ENCODE measurements at places on chromosomes 13 and 19. TPM values are rescaled to one million over a fixed set of nuclear protein-coding genes. Genes with fewer than 3 reads are reported as not detected.

DNA sequence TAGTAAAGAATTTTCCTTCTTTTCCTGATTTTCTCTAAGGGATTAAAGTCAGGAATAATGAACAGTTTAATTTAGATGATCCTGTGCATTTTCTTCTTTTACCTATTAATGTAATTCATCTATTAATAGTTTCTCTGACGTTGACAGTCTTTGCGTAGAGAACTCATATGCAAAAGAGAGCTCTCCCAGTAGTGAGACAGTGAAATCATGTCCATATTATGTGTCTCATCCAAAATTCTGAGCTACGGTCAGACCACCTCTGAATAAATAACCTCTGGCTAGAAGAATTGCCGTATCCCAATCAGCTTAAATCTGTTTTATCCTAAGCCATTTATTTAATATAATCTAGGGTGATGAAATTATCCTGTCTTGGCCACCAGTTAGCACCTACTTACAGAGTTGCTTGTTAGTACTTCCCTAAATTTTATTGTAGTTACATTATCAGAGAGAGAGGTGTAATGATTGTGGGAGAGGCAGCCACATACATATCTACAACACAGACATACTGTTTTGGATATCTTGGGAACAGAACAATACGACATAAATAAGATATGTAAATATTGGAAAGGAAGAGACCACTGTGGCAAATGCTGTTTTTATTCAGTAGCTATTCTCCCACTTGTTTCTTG lies 30.7 kb downstream of the PDS5B start:
- no peaks in the 10 kb centered on the region for H3K36me3 ChIP-seq
- no peaks in the 10 kb centered on the region for H3K4me1 ChIP-seq
- H3K27me3 ChIP-seq, result no peaks in the 10 kb centered on the region
- DNase-seq, result no peak
- H3K27ac ChIP-seq, result no peak overlapping the region

- H3K27ac ChIP-seq, result no peak overlapping the region
- H3K36me3 ChIP-seq, result peaks cover 45% of the 10 kb centered on the region
- no peak for DNase-seq
- H3K4me3 ChIP-seq, result no peak overlapping the region
- H3K27me3 ChIP-seq, result no peaks in the 10 kb centered on the region
Measured at GRCh38 chr19:46722004-46722380, 5.1 kb upstream of the PRKD2 start.

Gene KLK4
- not detected for total RNA-seq

Gene SYT5
- total RNA-seq, result not detected

Gene F10
- 32.2 TPM for total RNA-seq

Gene FCGBP
- total RNA-seq, result 0.23 TPM

Data from endodermal cell (in vitro differentiated cells).